ENCODE measurements at places on chromosomes 16 and 17.

- DNase-seq = no peak
Measured at GRCh38 chr17:38459567-38459966, 31.3 kb downstream of the ARHGAP23 start.

GRCh38 chr16:28304214-28304613 lies 11.9 kb downstream of the SBK1 start:
- no peak for DNase-seq

DNA sequence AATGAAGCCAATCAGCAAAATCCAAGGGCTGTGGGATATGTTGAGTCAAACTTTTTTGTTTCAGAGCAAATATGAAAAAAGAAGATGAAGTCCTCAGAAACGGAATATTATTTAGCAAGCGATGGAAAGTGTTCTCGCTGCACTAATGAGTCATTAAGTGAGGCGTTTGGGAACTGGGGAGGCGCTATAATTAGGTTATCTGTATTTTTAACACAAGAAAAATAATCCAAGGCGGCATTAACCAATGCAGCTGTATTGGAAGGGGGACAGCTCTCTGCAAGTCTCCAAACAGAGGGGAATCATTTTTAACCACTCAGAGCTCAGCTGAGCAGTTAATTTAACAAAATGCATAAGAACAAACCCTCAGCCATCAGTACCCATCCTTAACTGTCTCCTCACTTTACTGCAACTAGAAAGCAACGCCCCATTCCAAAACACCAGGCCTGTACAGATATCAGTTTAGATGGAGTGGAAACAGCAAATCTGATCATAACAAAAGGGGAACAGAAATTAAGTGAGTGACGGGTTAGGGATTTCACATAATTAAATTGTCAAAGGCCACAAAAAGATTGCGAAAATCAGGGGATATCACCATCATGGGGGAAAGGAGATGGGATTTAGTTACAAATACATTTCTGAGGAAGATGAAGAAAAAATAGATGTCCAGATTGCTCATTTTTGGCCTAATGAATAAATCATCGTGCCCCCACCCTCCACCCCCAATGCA lies 211.0 kb upstream of the TOX3 start:
- DNase-seq = no peak

GRCh38 chr17:42386777-42387657 lies 1.2 kb downstream of the STAT3 start:
- DNase-seq = no peak

GRCh38 chr17:56893503-56893902 lies 20.3 kb downstream of the TRIM25 start:
- DNase-seq = no peak

DNA sequence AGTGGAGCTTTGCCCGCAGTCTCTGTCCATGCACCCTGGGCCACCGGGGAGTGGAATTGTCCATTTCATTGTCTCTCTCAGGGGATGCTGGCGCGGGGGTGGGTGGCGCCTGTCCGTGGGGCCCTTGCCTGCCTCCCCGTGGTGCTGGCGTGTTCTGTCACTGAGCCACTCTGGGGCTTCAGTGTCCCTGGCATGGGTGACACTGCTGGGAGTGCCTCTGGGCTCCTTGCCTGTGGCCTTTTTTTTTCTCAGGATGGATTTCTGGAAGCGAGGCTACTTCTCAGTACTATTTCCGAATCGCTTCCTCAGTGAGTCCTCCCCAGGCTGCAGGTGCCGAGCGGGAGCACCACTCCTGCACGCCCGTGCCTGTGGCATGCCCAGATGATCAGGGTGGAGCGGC lies 55.0 kb downstream of the PDPK1 start:
- DNase-seq = no peak

- no peak for DNase-seq
Measured at GRCh38 chr17:75228305-75228704, 22.8 kb downstream of the NUP85 start.

DNA sequence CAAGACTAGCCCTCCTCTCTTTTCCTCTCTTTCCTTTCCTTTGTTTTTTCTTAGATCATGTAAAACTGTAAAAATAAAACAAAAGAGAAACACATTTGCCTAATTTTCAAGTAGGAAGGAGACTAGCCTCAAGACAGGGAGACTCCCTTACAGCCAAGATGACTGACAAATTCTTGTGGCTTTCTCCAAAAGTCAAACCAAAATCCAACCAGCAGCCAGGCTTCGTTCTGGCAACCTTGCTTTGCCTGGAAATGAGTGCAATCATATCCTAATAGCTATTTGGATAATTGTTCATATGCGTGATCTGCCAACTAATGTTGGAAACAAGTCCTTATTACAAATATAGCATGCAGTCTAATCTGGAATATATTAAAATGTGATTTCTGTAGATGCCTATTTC lies 868.9 kb upstream of the SOX9 start:
- DNase-seq = no peak

- no peak for DNase-seq
Measured at GRCh38 chr16:81510016-81510415, 65.4 kb downstream of the CMIP start.

- no peak for DNase-seq
Measured at GRCh38 chr16:64428463-64429113, 693.3 kb downstream of the CDH11 start.

- DNase-seq = no peak
Measured at GRCh38 chr16:30027588-30028437, 3.3 kb downstream of the TLCD3B start.

GRCh38 chr17:77740481-77740880 lies 218.0 kb upstream of the TNRC6C start:
- DNase-seq = no peak

GRCh38 chr17:38538906-38539305 lies 66.8 kb downstream of the SRCIN1 start:
- no peak for DNase-seq

DNA sequence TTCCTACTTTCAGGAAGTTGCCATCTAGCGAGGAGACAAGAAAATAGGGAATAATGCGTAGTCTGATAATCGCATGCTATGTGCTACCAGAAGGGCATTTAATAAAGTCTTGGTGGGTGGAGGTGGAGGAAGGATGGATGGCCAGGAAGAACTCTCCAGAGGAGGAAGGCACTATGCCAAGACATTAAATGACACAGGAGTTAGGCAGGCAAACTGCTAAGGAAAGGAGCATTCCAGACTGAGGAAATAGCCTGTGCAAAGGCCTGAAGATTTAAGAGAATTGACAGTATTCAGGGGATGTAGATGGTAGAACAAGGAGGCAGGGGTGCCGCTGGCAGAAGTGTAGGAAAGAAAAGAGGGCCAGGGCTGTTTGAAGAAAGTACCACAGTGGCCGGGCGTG lies 19.3 kb upstream of the ARHGAP44 start:
- DNase-seq = no peak

- DNase-seq = no peak
Measured at GRCh38 chr17:82813299-82814051, 26.3 kb downstream of the ZNF750 start.

GRCh38 chr17:69709441-69709840 lies 294.9 kb downstream of the MAP2K6 start:
- DNase-seq = no peak

GRCh38 chr16:70809392-70810060 lies 8.6 kb upstream of the VAC14 start:
- no peak for DNase-seq

DNA sequence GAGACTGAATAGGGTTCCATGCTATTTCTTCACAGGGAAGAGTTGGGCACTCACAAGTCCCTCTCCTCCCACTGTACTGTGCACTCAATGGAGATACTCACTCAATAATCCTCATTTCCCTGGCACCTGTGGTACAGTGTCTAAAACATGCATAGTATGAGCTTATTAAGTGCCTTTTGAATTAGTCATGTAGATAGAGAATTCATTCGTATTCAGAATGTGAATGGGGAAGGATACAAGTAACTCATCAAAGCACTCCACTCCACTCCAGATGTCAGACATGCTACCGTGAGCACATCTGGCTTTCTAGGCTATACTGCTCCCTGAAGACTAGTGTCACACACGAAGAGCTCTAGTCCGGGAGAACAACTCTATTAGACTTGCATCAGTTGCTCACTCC lies 6.3 kb downstream of the C17orf75 start:
- no peak for DNase-seq

DNA sequence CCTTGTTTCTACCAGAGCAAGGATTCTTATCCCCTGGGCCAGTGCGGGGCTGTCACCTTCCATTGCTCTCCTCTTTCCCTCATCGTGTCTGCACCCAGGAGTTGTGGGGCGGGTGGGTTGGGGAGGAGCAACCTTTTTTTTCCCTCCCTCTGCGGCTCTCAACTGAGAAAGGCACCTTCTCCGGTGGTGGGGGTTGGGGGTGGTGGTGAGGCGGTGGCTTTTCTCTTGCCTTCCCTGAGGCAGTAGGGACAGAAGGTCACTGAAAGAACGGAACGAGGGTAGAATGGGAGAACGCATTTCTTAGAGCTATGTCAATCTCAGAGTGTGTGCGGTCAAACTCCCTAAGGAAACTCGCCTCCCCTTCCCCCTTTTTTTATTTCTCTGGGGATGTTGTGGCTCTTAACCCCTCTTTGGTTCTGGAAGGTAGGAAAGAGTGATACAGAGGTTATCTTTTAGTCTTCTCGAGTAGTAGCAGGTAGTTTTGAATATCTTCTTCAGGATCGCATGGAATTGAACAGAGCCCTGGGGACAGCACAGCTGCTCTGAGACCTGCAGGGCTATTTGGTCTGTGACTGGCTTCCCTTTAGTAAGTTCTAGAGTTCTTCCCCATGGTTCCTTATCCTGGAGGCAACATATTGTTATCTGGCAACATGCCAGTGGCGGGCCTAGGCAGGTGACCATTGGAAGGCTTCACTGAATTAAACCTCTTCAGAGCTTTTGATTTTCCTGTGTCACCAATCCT lies 994 bp downstream of the CLTC start:
- DNase-seq = peak; percentile 41

GRCh38 chr17:44916781-44917241 lies 1.5 kb upstream of the GFAP start:
- DNase-seq = no peak

GRCh38 chr17:7380855-7381683 lies at the start of gene TNK1:
Gene TNK1, plus strand, starts transcription at chr17:7381089. Its CDS starts 1,838 bp downstream, at chr17:7382927.
- DNase-seq = no peak

GRCh38 chr16:56673921-56674320 lies 4.3 kb downstream of the MT1H start:
- DNase-seq = no peak

GRCh38 chr16:27123795-27124409 lies 57.2 kb downstream of the C16orf82 start:
- DNase-seq = no peak

DNA sequence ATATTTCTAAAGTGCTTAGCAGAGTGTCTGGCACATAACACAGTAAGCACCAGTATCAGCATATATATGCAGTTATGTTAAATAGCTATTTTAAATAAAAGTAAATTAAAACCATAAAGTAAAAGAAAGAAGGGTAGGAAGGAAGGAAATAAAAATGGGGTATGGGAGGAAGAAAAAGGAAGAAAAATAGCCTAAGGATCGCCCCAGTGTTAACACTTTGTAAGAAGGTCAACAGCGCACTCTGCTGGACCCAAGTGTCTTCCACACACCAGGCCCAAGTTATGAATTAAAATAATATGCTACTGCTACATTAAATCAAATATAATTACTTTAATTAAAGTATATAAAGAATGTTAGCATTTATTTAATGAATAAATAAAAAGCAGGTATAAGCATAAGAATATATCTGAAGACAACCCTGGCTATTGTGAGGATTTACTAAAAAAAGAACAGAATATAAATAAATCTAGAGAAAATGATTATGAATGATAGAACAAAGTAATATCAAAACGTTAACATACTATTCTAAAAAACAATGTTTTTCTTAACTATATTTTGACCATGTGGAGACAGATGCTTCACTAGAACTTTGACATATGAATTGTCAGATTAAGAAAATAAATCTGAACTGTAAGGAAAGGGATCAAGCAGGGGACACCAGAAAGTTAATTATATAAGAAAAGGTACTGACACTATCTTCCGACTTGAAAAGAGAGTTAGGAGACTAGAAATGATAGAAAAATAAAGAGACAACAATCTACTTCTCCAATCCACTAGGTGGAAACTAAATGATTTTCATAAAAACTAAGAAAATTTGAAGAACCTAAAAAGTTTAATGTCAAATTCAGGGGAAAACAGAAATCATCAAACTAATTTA lies 25.9 kb downstream of the BRIP1 start:
- peak; percentile 12 for DNase-seq

GRCh38 chr17:79183293-79184158 lies 108.9 kb downstream of the ENGASE start:
- DNase-seq = no peak

- DNase-seq = no peak
Measured at GRCh38 chr17:77407321-77408277, 266.8 kb downstream of the SEC14L1 start.

- DNase-seq = no peak
Measured at GRCh38 chr17:49872754-49873377, 25.0 kb upstream of the TAC4 start.

GRCh38 chr16:49592546-49593423 lies 219.2 kb downstream of the C16orf78 start:
- no peak for DNase-seq

GRCh38 chr17:65743308-65743655 lies 181.8 kb upstream of the AXIN2 start:
- no peak for DNase-seq

GRCh38 chr17:58539698-58540097 lies 25.3 kb upstream of the MTMR4 start:
- DNase-seq = no peak
